GM13976 (cell line): ENCODE measurements at places on chromosomes 4 and X.

GRCh38 chr4:164402554-164402953, 351.4 kb upstream of the SMIM31 start:
- no peak for DNase-seq

DNA sequence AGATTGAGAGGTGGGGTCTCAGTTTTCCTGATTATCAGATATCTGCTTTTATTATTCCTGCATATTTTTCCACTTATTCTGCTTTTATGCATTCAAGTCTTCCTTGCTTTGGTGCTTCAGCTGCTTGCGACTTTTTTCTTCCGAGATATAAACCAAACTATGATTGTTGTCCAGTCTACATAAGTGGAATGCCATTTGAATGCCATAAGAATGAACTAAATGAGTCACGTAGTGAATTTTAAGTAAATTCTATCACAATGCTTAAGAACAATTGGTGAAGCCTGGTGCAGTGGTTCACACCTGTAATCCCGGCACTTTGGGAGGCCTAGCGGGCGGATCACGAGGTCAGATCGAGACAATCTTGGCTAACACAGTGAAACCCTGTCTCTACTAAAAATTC, 189.1 kb downstream of the PCDH18 start:
- no peak for DNase-seq

DNA sequence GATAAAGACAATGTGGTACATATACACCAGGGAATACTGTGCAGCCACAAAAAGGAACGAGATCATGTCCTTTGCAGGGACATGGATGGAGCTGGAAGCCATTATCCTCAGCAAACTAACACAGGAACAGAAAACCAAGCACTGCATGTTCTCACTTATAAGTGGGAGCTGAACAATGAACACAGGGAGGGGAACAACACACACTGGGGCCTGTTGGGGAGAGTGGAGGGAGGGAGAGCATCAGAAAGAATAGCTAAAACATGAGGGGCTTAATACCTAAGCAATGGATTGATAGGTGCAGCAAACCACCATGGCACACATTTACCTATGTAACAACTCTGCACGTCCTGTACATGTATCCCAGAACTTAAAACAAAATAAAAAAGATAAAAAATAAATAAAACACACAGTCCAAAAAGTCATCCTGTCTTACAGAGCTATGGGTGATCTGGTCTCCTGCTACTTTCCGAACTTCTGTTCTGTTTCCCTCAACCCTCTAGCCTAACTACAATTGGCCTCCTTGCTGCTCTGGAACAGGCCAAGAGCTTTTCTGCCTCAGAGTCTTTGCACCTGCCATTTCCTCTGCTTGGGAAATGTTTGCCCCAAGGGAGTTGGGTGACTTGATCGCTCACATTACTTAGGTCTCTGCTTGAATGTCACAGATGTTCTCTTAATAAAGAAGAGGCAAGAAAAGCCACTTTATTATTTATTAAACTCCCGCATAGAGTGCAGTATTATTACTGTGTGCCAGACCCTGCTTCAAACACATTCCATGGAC, 1.1 kb upstream of the CD38 start:
- no peak for DNase-seq

DNA sequence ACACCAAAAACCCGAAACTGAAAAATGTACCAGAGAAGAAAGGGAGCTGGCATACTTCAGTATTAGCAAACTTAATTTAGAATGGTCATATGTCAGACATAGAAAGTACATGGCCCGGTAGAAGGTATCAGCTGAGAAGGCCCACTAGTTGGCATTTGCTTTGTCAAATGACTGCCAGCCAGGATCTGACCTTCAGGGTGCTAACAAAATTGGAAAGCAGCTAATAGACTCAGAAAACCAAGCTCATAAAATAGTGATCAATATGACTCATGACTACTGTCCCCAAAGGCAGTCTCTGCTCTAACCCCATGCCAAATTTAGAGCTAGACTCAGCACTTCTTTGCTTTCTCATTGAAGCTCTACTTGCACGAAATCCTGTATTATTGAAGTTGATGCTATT, 342.7 kb downstream of the PDGFC start:
- no peak for DNase-seq

- no peak for DNase-seq
Observed at GRCh38 chrX:69362856-69363255, 141.3 kb upstream of the NALF2 start.

- no peak for DNase-seq
Observed at GRCh38 chrX:13717700-13718472, 16.5 kb downstream of the TRAPPC2 start.

DNA sequence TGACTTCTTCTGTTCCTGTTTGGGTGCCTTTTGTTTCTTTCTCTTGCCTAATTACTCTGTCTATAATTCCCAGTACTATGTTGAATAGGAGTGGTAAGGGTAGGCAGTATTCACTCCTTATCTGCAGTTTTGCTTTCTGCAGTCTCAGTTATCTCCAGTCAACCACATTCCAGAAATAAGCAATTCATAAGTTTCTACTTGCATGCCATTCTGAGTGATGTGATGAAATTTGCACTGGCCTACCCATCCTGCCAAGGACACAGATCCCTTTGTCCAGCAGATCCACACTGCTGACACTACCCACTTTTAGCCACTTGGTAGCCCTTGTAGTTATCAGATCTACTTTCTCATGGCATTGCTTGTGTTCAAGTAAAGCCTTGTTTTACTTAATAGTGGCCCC, 971.6 kb upstream of the INTU start:
- DNase-seq, result no peak

DNA sequence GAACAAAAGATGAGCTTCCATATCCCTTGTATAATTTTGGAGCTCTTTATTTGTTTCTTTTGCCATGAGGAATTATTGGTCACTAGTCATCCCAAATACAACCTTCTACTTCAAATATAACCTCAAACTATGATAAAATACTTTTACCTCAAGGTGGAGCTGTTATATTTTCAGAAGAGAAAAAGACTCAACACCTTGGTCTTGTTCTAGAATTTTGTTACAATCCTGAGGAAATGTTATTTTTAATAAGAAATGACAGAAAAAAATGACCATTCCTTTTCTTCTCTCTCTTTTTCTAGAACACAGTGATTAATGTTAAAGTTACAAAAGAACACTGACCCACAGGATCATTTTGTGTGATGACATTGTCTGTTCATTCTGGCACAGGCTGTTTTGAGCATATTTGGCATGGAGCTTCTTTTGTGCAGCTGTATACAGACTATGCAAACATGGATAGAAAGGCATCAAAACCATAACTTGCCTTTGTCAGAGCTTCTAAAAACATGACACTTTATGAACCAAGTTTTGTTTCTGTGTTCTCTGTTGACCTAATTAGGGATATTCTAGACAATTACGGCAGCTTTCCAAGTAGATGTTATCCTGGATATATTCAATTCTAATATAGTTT, 159.6 kb upstream of the CTSO start:
- DNase-seq, result peak; percentile 4

GRCh38 chr4:177546745-177547144, 104.5 kb upstream of the AGA start:
- DNase-seq, result no peak

DNA sequence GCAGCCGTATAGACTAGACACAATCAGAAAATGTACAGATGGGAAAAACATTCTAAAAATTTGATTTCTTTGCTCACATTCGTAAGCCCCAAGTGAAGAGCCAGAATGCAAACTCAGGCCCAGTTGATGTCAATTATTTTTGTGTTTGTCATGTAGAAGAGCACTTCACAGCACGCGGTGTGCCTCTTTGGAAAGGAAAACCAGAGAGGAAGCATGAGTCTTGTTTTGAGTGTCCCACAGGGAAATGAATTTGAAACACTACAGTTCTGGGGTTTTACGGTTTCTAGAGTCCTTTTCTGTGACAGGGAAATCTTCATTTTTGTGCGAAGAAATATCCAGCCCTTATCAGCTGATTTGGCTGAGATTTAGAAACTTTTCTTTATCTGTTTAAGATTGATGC, 554.6 kb upstream of the BOD1L1 start:
- DNase-seq, result no peak

- no peak for DNase-seq
Observed at GRCh38 chr4:75715105-75715799, 9.1 kb upstream of the USO1 start.

GRCh38 chr4:61143461-61143860, 56.7 kb upstream of the ADGRL3 start:
- DNase-seq, result no peak

GRCh38 chr4:160386846-160387245, 1284.0 kb downstream of the RAPGEF2 start:
- no peak for DNase-seq

DNA sequence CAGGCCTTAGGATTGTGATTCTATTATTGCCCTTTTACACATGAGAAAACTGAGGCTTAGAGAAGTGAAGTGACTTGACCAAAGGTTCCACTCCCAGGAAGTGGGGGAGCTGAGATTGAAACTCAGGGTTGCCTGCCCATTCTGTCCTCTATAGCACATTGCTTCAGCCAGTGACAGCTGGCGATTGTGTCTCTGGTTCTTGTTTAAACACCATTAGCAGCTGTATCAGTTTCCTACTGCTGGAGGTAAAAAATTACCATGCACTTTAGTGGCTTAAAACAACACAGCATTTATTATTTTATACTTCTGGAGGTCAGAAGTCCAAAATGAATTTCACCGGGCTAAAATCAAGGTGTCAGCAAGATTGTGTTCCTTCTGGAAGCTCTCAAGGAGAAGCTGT, 205.8 kb upstream of the MAMLD1 start:
- DNase-seq, result no peak
